ENCODE measurements at places on chromosomes 3 and 15. TPM values are rescaled to one million over a fixed set of nuclear protein-coding genes. Genes with fewer than 3 reads are reported as not detected.

SHF gene
- 4.4 TPM for total RNA-seq

ZIC1 gene
- total RNA-seq: not detected

GOLGA8J gene
- 0.41 TPM for total RNA-seq

TKT gene
- total RNA-seq: 32.1 TPM

PEX5L gene
- total RNA-seq: 0.41 TPM

ZMYND10 gene
- not detected for total RNA-seq

TFG gene
- 114 TPM for total RNA-seq

CNTN6 gene
- total RNA-seq: not detected

GPR149 gene
- total RNA-seq: not detected

SERINC4 gene
- total RNA-seq: 0.44 TPM

PRICKLE2 gene
- 8.7 TPM for total RNA-seq

CHRM5 gene
- not detected for total RNA-seq

GHRL gene
- 0.25 TPM for total RNA-seq

SEMA5B gene
- total RNA-seq: 5.3 TPM

RYR3 gene
- total RNA-seq: 0.08 TPM

CPN2 gene
- 2.4 TPM for total RNA-seq

CLDN16 gene
- not detected for total RNA-seq

ESYT3 gene
- total RNA-seq: 1.0 TPM

DNA sequence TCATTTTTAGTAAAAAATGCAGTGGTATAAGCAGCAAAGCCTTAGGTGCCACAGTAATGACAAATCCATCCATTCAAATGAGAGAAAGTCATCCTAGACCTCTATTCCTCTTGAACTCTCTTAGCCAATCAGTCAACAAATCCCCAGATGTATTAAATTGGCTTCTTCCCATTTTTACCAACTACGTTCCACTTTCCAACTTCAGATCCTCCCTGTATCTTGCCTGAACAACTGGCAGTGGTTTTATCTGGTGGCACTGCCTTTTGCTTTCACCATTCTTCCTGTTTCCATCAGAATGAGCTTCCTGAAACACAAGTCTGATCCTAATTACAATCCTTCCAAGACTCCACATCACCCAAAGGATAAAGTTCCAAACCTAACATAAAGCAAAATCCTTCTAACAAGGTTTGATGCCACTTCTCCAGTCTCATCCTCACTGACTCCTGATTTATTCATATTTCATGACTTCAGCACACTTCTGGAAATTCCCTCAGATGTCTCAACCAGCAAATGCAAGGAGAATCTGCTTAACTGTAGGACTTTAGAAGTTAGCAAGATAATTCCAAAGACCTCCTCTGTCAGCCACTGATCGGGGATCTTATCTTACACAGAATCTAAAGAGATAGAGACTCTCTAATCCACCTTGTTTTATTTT is 69.8 kb upstream of the SLC4A7 start:
- no peak for DNase-seq

- DNase-seq: no peak
Observed at GRCh38 chr15:55819397-55820034, 76.6 kb upstream of the PRTG start.

DNA sequence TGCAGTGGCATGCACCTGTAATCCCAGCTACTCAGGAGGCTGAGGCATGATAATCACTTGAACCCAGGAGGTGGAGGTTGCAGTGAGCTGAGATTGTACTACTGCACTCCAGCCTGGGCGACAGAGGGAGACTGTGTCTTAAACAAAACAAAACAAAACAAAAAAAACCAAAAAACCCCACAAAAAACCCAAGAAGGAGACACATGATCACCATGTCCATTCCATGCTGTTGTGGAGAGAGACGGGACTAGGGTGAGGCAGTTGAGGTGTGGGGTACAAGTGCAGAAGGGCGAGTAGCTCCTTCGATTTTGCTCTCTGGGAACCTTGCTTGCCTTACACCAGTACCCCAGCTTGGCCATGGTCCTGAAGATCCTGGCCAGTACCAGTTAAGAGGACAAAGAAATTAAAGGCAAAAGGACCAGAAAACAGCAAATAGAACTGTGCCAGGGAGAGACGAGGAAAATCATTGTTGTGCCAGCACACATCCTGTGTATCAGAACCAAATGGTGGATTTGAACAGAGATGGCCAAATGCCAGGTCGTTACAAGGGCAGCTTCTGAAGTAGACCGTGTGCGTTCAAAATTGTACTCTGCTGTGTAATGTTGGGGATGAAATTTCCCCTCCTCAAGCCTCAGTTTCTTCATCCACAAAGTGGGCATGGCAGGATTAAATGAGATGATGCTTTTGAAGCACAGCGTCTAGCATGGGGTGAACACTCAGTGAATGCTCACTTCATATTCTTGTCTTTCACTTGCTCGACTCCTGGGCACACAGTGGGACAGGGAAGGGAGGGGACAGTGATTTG is 42.9 kb upstream of the CTSH start:
- DNase-seq: no peak

DNA sequence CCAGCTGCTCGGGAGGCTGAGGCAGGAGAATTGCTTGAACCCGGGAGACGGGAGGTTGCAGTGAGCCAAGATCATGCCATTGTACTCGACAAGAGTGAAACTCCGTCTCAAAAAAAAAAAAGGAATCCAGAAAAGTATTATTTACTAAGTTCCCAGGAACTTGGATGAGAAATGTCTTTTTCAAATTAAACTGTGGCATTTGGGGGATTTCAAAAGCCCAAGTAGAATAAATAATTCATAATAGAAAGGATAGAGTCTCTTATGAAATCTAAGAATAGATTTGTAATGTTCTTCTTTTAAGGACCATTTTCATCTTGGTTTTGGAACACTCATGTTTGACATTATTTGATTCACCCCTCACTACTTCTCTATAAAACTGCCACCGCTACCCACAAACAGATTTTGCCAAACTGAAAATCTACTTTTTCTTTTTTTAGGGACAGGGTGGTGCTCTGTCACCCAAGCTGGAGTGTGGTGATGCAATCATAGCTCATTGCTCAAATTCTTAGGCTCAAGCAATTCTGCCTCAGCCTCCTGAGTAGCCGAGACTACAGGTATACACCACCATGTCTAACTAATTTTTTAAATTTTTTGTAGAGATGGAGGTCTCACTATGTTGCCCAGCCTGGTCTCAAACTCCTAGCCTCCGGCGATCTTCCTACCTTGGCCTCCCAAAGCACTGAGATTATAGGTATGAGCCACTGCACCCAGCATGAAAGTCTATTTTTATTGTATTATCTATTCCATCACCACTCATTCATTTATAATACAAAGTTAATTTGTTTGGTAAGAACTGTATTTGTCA is 99.3 kb downstream of the SENP2 start:
- no peak for DNase-seq

DNA sequence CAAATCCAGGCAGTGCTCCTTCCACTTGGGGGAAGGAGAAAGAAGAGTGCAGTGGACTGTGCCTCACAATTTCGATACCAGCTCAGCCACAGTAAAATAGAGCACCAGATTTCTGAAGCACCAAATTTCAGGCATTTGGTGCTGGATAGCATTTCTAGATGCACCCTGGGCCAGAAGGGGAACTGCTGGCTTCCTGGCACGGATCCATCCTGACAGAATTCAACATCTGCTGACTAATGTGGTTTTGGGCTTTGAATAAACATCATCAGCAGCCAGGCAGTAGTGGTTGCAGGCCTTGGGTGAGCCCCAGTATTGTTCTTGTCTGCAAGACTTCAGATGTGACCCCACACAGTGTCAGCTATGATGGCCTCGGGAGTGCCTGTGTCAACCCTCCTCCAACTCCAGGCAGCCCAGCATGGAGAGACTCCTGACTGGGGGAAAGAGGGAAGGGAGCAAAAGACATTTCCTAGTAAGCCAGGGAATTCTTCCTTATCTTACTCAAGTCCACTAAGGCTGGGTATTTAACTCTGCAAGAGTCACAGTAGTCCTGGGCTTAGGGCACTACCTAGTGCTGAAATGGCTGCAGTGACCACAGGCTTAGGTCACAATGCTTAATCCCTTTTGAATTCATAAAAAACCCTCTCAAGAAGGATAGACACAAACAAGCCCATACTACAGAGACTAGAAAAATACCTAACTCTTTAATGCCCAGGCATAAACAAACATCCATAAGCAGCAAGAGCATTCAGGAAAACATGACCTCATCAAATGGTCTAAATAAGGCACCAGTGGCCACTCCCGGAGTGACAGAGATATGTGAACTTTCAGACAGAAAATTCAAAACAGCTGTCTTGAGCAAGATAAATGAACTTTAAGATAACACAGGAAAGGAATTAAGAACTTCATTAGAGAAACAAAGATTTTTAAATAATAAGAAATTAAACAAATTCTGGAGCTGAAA is 74.7 kb downstream of the SPATA16 start:
- DNase-seq: no peak

DNA sequence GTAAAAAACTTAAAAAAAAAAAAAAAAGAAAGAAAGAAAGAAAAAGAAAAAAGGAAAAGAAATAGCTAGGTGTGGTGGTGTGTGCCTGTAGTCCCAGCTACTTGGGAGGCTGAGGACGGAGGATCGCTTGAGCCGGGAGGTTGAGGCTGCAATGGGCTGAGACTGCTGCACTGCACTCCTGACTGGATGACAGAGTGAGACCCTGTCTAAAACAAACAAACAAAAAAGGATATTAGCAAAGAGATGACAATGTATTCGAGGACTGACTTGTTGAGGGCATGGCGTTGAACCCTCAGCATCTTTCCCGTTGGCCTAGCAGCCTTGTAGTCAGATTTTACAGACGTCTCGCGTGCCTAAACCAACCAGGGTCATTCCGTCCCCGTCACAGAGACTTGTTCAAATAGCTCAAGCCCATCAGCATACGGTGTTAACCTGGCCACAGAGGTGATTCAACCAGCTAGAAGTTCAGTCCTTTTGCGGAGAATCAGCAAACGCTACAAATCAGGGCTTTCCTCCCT is 528 bp upstream of the NIT2 start:
- DNase-seq: no peak

DNA sequence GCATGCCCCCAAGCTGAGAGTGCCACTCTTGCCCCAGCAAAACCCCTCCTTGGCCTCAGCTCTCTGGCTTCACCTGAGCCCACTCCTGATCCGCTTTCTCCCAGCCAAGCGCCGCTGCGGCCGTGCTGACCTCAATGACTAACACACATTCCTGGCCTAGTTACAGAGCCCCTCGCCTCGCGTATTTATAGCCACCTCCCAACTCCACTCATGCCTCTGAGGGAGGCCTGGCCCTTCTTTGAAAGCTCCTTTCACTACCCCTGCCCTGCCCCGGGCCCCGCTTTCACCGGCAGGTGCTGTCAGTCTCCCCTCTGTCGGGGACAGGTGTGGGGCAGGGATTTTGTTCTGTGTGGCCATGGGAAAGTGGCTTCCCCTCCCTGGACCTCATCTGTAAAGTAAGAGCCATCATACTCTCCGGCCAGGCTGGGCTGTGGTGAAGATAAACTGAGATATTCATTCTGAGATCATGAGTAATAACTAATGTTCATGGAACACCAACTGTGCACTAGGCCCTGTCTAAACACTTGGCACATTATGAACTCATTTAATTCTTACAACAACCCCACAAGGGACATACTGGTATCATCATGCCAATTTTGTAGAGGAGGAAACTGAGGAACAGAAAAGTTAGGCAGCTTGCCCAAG is 13.2 kb upstream of the ATP2B2 start:
- peak; percentile 30 for DNase-seq

GRCh38 chr3:167397826-167398225 is 17.7 kb upstream of the ZBBX start:
- no peak for DNase-seq

GRCh38 chr15:87439090-87439489 is 817.4 kb downstream of the NTRK3 start:
- no peak for DNase-seq

GRCh38 chr15:25931851-25932250 is 68.7 kb upstream of the ATP10A start:
- DNase-seq: no peak

DNA sequence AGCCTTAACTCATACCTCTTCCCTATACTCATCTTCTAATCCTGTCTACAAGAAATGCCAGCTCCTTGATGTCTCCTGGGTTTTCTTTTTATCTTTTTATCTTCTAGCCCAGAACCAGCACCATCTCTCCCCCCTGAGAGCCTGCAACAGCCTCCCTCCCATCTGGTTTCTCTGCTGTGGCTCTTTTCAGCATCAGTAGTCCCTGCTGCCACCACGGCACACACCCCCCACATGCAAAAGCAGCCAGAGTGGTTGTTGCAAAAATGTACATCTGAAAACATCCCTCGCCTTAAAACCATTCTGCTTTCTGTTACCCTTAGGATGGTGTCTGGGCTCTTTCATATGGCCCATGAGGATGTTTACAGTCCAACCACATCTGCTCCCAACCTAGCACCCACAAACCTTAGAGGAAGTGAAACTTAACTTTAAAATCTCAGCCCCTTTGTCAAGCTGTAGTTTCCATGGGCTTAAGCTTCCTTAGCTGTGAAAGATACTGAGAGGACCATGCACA is 775 bp downstream of the TTC21A start:
- DNase-seq: no peak

- DNase-seq: no peak
Observed at GRCh38 chr3:56086355-56086754, 381.9 kb downstream of the ERC2 start.

DNA sequence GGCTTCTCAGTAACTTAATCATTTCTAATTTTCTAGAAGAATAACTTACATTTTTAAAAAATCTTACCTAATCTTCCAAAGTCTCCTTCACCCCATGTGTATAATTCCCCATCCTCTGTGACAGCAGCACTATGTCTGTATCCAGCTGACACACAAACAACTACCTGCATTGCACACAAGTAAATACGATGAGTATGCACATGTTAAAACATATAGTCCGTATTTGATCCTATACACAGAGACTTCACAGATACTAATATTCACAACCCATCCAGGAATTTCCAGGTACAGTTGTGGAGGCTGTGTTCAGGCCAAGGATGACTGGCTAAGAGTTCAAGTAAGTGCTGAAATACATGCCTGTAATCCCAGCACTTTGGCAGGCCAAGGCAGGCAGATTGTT is 78.6 kb downstream of the HERC1 start:
- no peak for DNase-seq

GRCh38 chr3:162525066-162525742 is 1028.6 kb downstream of the OTOL1 start:
- no peak for DNase-seq

GRCh38 chr15:76328958-76329357 is 7.6 kb upstream of the ISL2 start:
- no peak for DNase-seq
